Panc1 (cell line): ENCODE measurements at places on chromosomes 1 and 21.

- H3K36me3 ChIP-seq = no peaks in the 10 kb centered on the region
- H3K4me3 ChIP-seq = no peak overlapping the region
- H3K4me1 ChIP-seq = no peaks in the 10 kb centered on the region
- H3K27me3 ChIP-seq = no peaks in the 10 kb centered on the region
- no peak for DNase-seq
These were observed 34.9 kb downstream of the PIK3C2B start for GRCh38 chr1:204459706-204460105.

GRCh38 chr1:4756851-4757580 is 102.6 kb downstream of the AJAP1 start:
- H3K36me3 ChIP-seq = no peaks in the 10 kb centered on the region
- H3K4me3 ChIP-seq = no peak overlapping the region
- no peak overlapping the region for H3K27ac ChIP-seq
- DNase-seq = no peak

GRCh38 chr1:186806477-186806876 is 22.3 kb upstream of the PLA2G4A start:
- H3K36me3 ChIP-seq = no peaks in the 10 kb centered on the region
- H3K27me3 ChIP-seq = no peaks in the 10 kb centered on the region
- H3K4me3 ChIP-seq = no peak overlapping the region
- DNase-seq = no peak

GRCh38 chr1:150528196-150528595 is 12.6 kb downstream of the FALEC start:
- no peak overlapping the region for H3K4me3 ChIP-seq
- DNase-seq = no peak
- no peaks in the 10 kb centered on the region for H3K4me1 ChIP-seq
- H3K27me3 ChIP-seq = no peaks in the 10 kb centered on the region
- H3K36me3 ChIP-seq = no peaks in the 10 kb centered on the region

DNA sequence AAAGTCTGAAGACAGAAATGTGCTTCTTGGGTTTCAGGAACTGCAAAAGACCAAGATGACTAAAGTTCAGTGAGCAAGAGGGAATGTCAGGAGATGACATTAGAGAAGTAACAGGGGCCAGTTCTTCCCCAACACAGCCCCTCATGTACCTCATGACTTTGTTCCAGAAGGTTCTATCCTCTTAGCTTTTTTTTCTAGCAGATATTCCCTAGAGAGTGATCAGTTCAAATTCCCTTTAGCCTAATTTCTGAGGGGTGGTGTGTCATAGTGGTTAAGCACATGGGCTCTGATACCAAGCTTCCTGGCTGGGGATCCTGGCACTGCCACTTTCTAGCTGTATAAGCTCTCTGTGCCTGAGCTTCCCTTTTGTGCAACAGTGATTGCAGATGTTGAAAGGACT is 108.0 kb downstream of the LBR start:
- no peak for DNase-seq
- no peak overlapping the region for H3K4me3 ChIP-seq
- H3K27ac ChIP-seq = no peak overlapping the region
- peaks cover 4% of the 10 kb centered on the region; the same call in 1 of the 2 replicates for H3K27me3 ChIP-seq
- no peaks in the 10 kb centered on the region for H3K36me3 ChIP-seq

DNA sequence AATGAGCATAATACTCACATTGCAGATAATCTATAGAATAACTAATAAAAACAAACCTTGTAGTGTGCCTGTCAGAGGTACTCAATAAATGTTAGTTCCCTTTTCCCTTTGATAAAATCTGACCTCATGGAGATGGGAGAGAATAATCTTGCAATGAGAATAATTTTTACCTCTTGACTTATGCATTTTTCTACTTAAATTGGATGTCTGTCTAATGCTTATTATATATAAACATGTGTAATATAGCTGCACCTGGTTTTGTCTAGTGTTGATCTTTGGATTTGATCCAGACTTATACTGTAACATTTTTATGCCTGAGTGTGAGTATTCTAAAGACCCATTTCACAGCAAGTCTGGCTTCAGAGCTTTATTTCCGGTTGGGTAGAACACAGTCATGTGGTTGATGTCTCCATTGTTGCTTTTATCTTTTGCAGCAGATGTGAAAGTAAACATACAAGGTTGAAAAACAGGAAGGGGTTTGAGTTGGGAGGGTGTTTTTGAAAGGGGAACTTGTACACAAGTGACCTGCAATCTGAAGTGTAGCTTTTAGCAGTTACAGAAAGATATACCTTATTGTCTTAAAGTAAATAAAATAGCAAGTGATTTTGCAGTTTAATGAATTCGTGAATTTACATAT is 12.4 kb downstream of the EPB41 start:
- peaks cover 10% of the 10 kb centered on the region; the same call in 1 of the 2 replicates for H3K4me1 ChIP-seq
- peak overlapping the region; percentile 58; the same call in 1 of the 2 replicates for H3K27ac ChIP-seq
- H3K4me3 ChIP-seq = no peak overlapping the region
- no peak for DNase-seq
- no peaks in the 10 kb centered on the region for H3K36me3 ChIP-seq

- H3K4me3 ChIP-seq = no peak overlapping the region
- no peaks in the 10 kb centered on the region for H3K27me3 ChIP-seq
- H3K4me1 ChIP-seq = no peaks in the 10 kb centered on the region
- peak; percentile 33 for DNase-seq
- H3K36me3 ChIP-seq = no peaks in the 10 kb centered on the region
These were observed 341.0 kb upstream of the NEGR1 start for GRCh38 chr1:72623299-72623708.

- no peak overlapping the region for H3K4me3 ChIP-seq
- no peaks in the 10 kb centered on the region for H3K36me3 ChIP-seq
- H3K27me3 ChIP-seq = no peaks in the 10 kb centered on the region
- DNase-seq = no peak
These were observed 620.4 kb downstream of the RWDD3 start for GRCh38 chr1:95854457-95854856.

GRCh38 chr1:36436821-36437220 is 13.4 kb downstream of the OSCP1 start:
- DNase-seq = no peak
- no peaks in the 10 kb centered on the region for H3K36me3 ChIP-seq
- no peak overlapping the region for H3K27ac ChIP-seq
- H3K4me3 ChIP-seq = no peak overlapping the region

DNA sequence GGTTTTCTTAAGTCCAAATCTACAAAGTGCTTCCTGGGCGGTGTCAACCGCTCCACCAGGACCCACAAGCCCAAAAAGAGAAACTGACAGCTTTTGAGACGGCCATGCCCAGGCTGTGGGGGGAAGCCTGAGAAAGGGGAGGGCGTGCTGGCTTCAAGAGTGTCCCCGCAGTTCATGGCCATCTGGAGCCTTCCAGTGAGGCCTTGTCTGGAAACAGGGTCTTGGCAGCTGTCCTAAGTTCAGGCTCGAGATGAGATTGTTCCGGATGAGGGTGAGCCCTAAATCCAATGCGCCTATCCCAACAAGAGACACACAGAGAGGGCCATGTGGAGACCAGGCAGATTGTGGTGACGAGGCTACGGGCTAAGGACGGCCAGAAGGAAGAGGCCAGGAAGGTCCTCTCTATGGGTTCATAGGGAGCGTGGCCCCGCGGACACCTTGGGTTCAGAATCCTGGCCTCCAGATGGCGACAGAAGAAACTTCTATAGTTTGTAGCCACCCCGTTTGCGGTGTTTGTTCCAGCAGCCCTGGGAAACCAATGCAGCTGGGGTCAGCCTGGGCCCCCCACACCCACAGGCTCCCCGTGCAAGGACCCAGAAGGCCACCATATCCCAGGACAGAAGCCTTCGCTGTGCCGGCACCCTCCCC is 70.2 kb downstream of the ARHGEF16 start:
- H3K27me3 ChIP-seq = no peaks in the 10 kb centered on the region
- no peaks in the 10 kb centered on the region for H3K36me3 ChIP-seq
- no peak overlapping the region for H3K4me3 ChIP-seq
- peaks cover 9% of the 10 kb centered on the region for H3K4me1 ChIP-seq

- peaks cover 11% of the 10 kb centered on the region for H3K4me1 ChIP-seq
- H3K4me3 ChIP-seq = no peak overlapping the region
- no peak overlapping the region for H3K27ac ChIP-seq
These were observed 3.0 kb downstream of the CELSR2 start for GRCh38 chr1:109252167-109252892.

GRCh38 chr1:236020359-236021219 is 44.3 kb downstream of the NID1 start:
- H3K27ac ChIP-seq = no peak overlapping the region
- H3K4me3 ChIP-seq = no peak overlapping the region
- H3K4me1 ChIP-seq = no peaks in the 10 kb centered on the region
- DNase-seq = no peak

GRCh38 chr1:208652296-208653160 is 408.3 kb upstream of the PLXNA2 start:
- no peaks in the 10 kb centered on the region for H3K36me3 ChIP-seq
- DNase-seq = peak; percentile 45
- no peaks in the 10 kb centered on the region; the same call in 1 of the 2 replicates for H3K4me1 ChIP-seq
- no peak overlapping the region for H3K4me3 ChIP-seq

DNA sequence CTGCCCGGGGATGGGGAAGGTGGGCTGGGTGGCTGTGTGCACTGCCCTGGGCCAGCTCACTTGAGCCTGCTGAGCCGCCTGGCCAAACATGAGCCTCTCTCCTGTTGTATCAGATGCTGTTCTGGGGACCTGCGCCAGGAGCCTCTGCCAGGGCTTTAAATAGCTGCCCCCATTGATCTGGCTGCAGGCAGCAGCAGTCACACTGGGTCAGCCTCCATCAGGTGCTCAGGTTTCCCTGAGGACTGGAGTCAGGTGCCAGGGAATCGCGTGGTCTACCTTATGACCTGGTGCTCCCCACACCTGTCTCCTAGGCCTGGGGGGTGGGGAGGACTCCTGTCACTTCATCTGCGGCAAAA is 700 bp upstream of the CCDC28B start:
- H3K27ac ChIP-seq = peak overlapping the region; percentile 81
- H3K4me1 ChIP-seq = peaks cover 52% of the 10 kb centered on the region
- DNase-seq = no peak
- H3K4me3 ChIP-seq = peak overlapping the region; percentile 71
- peaks cover 11% of the 10 kb centered on the region; the same call in 1 of the 2 replicates for H3K36me3 ChIP-seq

DNA sequence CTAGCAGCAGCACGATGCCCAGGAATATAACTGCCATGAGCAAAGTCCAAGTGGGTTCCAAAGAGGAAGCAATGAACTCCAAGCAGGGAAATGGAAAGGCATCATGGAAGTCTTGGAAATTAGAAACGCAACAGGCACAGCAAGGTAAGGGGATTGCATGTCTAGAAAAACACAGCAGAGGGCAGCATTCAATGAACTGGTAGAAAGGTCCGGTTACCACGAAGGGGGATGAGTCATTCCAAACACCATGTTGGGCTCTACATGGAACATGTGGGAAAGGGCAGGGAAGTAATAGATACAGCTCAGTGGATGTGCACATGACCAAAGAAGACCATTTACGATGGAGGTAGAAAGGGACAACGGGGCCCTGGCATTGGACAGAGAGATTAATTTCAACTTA is 36.4 kb downstream of the RXRG start:
- H3K27me3 ChIP-seq = peaks cover 3% of the 10 kb centered on the region; the same call in 1 of the 2 replicates
- no peaks in the 10 kb centered on the region for H3K4me1 ChIP-seq
- no peak for DNase-seq
- H3K4me3 ChIP-seq = no peak overlapping the region
- no peaks in the 10 kb centered on the region for H3K36me3 ChIP-seq

DNA sequence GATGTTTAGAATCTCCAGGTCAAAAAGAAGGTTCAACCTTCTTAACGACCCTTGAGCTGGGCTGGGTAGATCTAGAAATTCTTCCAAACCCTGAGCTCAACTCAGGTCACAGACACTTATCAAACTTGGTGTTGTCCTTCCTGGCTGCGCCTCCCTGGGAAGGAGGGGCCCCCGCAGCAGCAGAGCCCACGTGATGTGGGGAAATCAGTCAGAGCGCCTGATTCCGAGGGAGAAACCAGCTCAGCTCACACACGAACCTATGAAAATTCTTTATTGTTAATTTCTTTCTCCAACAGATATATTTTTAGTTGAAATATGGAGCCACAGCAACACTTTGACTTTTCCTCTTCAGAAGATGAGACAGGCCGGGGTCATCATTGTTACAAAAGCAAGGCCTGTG is 24.3 kb upstream of the CLSTN1 start:
- no peak overlapping the region for H3K4me3 ChIP-seq
- peaks cover 13% of the 10 kb centered on the region for H3K4me1 ChIP-seq
- no peak overlapping the region for H3K27ac ChIP-seq

DNA sequence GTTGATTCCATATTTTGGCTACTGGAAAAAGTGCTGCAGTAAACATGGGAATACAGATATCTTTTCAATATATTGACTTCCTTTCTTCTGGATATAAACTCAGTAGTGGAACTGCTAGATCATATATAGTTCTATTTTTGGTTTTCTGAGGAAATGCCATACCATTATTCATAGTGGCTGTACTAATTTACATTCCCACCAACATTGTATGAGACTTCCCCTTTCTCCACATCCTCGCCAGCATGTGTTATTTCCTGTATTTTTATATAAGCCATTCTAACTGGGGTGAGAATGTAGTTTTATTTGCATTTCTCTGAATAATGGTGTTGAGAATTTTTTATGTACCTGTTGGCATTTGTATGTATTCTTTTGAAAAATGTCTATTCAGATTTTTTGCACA is 385.2 kb downstream of the NUF2 start:
- H3K27me3 ChIP-seq = no peaks in the 10 kb centered on the region
- no peaks in the 10 kb centered on the region for H3K4me1 ChIP-seq
- no peaks in the 10 kb centered on the region for H3K36me3 ChIP-seq
- H3K4me3 ChIP-seq = no peak overlapping the region

DNA sequence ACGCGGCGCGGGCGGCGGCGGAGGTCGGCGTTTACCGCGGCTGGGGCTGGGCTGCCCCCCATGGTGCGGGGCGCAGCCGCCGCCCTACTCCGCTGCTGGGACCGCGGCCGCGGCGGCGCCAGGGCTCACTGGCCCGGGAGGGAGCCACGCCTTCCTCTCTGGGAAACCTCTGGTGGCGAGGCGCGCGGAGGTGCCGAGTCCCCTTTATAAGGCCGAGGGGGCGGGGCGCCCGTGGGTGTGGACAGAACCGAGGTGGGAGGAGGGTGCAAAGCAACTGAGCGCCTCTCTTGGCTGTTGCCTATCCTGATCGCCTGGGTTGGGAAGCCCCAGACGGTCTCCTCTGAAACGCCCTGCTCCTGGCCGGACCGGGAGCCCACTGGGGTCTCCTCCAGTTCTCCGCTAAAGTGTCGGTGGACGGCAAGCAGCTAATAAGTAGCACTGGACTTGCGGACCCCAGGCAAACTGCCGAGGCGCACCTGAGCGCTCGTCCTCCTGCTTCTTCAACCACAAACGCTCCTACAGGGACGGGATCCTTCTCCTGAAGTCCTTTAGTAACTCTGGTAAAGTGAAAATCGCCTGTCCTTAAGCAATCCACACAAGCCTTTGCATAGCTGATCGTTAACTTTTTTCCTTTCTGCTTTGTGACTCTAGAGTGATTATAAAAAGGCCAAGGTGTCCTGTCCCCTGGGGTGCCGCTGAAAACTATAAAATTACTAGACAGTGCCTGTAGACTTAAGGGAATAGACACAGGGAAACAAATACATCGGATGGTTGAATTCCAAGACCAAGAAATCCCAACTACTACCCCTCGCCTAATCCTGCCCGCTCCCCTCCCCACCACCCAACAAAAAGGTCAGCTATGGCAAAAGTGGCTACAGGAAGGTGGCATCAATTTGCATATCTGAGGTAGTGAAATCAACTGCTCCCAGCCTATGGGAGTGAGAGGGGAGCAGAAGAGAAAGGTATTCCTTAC is at the start of gene PTGER3:
Gene PTGER3 (minus strand): TSS at position 182 of the 973 bp plus-strand sequence. CDS start 239 bp downstream, outside the sequence.
- H3K4me1 ChIP-seq = no peaks in the 10 kb centered on the region; the same call in 1 of the 2 replicates
- DNase-seq = no peak
- H3K36me3 ChIP-seq = no peaks in the 10 kb centered on the region
- H3K27ac ChIP-seq = no peak within 1 kb of the TSS
- H3K27me3 ChIP-seq = peaks cover 22% of the 10 kb centered on the region
- peak within 1 kb of the TSS; percentile 35 for H3K4me3 ChIP-seq

GRCh38 chr21:27021801-27022200 is 54.9 kb upstream of the ADAMTS5 start:
- no peak overlapping the region for H3K27ac ChIP-seq
- no peaks in the 10 kb centered on the region for H3K36me3 ChIP-seq

GRCh38 chr1:151494741-151495281 is 16.4 kb upstream of the CGN start:
- H3K27ac ChIP-seq = no peak overlapping the region
- H3K27me3 ChIP-seq = no peaks in the 10 kb centered on the region
- no peaks in the 10 kb centered on the region for H3K36me3 ChIP-seq
- no peak overlapping the region for H3K4me3 ChIP-seq
